HAP-1 (cell line): ENCODE measurements at places on chromosomes 7 and 10.

GRCh38 chr7:107994421-107995030 lies 8.4 kb downstream of the LAMB1 start:
- no peak for DNase-seq

GRCh38 chr7:11430841-11431240 lies 401.2 kb downstream of the THSD7A start:
- DNase-seq = no peak

- peak; percentile 65 for DNase-seq
These were observed 35.5 kb downstream of the SEMA3C start for GRCh38 chr7:80883154-80884025.

DNA sequence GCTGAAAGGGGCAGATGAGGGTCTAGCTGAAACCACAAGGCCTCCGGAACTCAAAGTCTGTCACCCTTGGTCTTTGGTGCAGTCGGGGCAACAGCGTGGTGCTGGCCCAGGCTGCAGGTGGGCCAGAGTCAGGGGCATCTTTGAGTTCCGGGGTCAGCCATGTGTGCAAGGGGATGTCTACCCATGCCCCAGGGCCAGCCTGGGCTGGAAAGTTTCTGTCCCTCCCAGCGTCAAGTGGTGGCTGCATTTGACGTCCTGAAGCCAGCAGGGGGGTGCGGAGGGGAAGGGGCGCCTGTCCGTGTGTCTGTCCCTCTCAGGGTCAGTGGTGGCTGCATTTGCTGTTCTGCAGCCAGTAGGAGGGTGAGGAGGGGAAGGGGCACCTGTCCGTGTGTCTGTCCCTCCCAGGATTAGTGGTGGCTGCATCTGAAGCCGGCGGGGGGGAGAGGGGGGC lies 638 bp downstream of the BRAT1 start:
- DNase-seq = peak; percentile 47

- DNase-seq = no peak
These were observed 38.0 kb upstream of the GPAM start for GRCh38 chr10:112221545-112221944.

GRCh38 chr7:154427533-154427932 lies 375.3 kb downstream of the DPP6 start:
- DNase-seq = no peak

GRCh38 chr10:10850214-10850613 lies 167.5 kb upstream of the CELF2 start:
- no peak for DNase-seq

DNA sequence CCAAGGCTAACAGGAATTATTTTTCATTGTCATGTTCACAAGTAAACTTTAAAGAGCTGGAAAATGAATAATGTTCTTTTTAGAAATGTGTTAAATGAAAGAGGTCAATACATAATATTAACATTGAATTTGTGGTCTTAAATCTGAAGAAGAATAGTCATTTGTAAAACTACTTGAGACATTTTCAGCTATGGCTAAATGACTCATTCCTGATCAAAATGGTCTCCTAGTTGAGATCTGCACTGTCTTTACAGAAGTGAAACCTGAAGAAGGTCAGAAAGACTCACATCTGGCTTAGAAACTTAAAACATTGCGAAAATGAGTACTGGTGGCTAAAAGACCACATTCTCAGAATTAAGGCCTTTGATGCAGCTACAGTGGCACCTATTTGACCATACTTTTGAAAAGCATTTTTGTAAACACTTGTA lies 5.9 kb downstream of the PIK3CG start:
- no peak for DNase-seq
